NCI-H446 treated with DMSO at 0.1 percent for 48 hours (cell line): ENCODE measurements at places on chromosomes 5 and 9.

DNA sequence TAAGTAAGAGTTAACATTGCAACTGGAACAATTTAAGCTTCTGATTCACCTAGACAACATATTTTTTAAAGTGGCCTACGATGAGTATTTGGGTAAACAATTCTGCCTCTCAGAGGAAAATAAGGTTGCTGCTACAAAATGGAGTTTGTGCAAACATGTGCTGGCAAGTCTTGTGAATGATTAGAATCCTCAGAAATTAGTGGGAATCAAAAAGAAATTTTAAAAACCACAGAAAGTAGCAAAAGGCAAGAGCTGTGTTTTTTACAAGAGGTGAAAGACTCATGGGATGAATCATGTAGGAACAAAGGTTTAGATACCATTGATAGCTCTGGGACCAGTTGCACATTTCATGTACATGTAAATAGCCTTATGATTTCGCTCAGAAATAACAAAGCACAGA, 561.6 kb downstream of the TAF11L14 start:
- DNase-seq, result no peak

DNA sequence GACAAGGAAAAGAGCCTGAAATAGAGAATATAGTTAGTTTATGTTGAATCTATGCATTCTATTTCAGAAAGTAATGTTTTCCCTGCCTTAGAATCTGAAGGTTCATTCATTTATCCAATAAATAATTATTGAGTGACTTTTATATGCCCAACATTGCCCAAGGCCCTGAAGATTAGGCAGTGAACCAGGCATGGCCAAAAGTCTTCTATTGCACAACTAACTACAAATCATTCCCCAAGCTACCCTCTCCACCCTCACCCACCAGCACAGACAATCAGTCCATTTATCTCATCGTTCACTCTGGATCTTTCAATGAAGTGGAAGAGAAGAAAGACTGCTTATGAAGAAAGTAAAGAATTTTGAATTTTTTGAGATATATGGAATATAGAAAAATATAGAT, 268.4 kb downstream of the PLK2 start:
- DNase-seq, result no peak

DNA sequence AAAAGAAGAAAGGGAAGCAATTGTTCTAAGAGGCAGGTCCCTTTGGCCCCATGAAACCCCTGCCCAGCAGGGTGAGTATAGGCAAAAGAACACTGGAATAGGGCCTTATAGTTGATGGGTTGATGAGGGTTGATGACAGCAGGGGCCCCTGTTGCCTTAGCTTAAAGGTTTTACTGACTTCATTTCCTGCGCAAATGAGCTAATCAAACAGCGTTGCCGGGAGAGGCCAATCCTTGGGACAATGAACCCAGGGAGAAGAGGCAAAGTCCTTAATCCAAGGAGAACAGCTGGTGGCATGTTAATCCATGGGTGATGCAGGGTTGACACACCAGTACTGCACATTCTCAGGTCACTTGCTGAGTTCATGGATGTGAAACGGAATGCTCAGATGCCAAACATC, 22.0 kb upstream of the EPB41L4B start:
- DNase-seq, result no peak

GRCh38 chr9:114108016-114108833, 9.1 kb upstream of the KIF12 start:
- no peak for DNase-seq

DNA sequence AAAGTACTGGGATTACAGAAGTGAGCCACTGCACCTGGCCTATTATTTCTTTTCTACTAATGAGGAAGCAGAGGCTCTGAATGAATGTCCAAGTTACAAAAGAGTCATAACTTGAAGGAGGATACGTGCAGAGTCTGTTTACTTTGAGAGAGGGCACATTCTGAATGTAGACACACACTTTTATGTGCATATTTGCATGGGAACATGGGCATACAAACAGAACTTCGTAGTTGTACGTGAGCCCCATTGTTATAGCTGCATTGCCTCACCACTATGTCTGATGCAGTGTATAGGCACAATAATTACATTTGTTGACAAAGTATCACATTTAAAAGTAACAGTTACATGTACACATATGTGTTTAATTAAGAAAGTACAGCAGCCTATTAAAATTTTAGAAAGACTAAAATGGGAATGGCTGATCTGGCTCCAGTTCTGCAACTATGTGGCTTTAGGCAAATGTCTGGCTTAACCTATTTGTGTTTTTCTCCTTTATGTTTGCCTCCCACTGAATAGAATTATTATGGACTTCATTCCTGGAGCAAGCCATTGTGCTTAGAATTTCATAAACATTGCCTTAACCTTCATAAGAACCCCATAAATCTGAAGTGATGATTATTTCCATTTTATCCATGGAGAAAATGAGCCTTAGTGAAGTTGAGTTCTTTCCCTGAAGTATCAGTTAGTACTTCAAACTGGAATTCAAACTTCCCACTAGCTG, 3.0 kb upstream of the DPYSL3 start:
- DNase-seq, result no peak

GRCh38 chr5:69268899-69269298, 34.2 kb downstream of the CDK7 start:
- no peak for DNase-seq

DNA sequence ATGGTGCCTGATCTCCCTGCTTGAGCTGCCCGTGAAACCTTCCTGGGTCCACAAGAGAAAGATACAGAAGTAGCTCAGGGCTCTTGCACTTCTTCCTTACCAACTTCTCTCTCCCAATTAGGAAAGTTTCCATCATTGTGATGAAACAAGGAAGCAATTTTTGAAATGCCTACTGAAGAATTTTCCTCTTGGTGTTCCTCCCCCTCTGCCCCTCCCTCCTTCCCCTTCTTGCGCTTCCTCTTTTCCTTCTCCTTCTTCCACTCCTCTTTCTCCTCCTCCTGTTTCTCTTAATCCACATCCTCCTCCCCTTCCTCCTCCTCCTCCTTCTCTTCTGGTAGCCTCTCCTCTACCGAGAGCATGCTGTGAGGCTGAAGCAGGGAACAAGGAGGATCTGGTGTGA, 36.3 kb upstream of the OTULINL start:
- DNase-seq, result no peak

DNA sequence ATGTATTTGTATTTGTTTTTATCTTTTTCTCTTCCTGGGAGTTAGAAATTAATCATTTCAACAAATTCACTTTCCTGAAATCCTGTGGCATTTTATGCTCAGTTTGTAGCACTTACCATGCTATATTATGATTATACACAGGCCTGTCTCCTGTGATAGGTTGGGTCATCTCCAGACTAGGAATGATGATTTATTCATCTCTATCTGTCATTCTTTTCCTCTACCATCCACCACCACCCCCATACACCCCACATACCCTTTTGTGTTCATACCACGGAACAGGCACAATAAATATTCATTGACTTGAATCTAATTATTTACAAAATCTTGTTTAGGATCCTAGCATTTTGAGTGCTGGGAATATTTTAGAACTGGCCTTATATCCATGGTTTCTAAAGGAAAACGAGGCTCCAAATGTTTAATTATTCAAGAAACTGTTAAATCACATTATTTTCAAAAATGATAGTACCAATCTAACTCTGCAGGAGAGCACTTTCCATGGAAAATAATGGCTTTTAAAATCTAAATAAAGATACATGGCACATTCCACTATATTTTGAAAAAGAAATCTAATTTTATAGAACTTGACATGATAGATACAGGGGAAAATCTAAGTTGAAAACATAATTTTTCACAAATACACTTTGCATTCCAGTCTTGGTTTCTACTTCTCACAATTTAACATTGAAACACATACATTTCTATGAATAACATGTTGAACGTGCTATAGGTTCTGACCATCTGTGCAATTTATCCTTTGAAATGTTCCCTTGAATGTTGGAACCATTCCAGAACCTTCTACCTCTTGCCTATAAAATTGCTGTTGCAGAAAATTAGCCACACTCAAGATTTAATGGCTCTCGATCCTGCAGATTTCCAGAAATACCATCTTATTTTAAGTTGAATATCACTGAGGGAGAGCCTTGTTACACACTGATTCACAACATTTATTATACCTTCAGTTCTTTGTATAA, 89.3 kb downstream of the STARD4 start:
- DNase-seq, result peak; percentile 68

DNA sequence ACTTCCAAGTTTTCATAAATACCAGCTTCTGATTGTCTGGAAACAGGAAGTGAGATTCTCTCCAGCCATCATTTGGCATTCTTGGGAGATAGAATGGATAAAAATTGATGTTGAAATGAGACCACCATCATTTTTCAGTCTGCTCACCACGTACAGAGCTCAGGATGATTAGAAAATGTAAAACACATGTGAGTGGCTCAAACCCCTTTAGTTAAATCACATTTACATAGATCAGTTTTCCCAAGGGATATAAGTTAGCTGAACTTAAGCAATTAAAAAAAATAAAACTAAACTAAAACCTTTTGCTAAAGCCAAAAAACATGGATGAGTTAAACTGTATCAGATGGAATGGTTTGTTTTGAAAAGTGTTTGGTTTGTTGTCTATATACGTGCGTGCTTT, 37.1 kb upstream of the GDNF start:
- no peak for DNase-seq

DNA sequence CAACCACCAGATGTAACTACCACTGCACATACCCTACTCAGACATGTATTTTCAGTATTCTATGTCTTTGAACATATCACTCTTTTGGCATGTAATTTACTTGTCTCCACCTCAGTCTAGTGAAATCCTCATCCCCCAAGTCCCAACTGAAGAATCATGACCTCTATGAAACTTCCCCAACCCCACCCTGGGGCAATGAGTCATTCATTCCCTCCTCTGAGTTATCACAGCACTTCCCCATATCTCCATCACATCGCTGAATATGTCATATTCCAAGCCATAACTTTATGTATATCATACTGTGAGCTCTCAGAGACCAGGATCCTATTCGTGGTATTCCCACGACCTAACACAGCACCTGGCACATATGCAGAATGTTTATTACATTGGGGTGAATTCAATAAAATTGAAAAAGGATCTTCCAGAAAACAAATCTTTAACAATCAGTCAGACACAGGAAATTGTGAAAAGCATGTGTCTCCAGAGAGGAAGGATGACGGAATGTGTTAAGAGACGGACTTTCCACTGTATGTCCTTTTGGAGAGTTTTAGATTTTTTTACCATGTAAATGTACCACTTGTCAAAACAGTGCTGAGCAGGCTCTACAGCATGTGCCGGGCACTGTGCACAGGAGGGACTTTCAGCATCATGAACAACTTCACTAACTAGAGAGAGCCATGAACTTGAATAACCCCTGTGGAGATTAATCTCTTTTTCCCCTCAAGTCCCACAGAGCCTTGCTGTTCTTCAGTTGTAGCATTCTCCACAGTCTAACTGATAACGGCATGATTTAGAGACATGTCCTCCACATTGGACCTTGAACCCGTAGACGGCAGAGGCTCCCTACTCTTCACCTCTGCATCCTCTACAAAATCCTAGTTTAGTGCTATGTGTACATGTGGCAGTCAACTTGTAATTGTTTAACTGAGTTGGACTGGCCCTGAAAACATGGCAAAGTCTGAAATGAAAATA, 213.5 kb downstream of the GLIS3 start:
- no peak for DNase-seq

- DNase-seq, result no peak
Observed at GRCh38 chr5:57680686-57681085, 198.1 kb upstream of the ACTBL2 start.

DNA sequence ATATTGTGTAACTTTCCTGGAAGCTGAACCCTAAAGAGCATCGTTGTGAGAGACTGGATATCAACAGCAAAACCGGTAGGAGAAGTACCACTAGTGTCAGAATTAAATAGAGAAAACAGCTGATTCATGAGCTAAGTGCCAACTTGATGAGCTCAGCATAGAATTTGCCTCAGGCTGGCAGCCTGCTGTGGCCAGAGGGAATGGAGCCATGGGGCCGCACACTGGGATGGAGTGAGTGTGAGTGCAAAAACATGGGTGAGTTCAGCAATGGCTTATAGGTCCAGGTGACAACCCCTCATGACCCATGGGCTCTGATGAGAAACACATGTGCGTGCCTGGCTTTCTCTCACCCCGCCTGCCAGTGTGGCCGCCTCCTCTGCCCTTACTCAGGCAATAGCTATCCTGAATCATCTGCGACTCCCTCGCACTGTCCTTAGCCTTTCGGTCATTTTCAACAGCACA, 25.4 kb downstream of the ADAMTS16 start:
- no peak for DNase-seq

- DNase-seq, result no peak
Observed at GRCh38 chr5:169549453-169550100, 34.0 kb upstream of the SPDL1 start.
